ENCODE measurements at places on chromosomes 4 and X.

DNA sequence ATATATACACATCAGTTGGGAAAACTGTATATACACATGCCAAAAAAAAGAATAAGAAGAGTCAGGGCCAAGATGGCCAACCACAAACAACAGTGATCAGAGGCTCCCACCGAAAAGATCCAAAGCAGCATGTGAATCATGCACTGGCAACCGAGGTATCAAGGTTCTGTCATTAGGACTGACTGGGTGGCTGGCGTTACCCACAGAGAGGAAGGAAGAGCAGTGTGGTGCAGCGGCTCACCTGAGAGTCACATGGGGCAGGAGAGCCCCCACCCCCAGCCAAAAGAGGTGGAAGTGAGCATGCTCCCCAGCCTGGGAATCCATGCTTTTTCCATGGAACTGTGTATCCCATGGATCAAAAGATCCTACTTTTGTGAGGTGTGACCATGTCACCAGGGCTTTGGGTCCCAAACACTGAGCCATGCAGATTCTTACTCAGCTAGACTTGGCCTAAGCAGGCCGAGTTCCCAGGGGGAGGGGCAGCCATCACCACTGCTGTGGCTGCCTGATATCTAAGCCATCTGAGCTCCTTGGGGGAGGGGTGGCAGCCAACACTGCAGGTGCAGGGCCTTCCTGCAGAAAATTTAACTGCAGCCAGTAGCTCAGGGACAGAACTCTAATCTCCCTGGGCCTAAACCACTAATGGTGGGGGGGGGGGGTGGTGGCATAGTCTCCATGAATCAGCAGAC lies 52.8 kb downstream of the P2RY10 start:
- DNase-seq = no peak

- no peak for DNase-seq
Observed at GRCh38 chr4:104719539-104720230, 225.0 kb upstream of the CXXC4 start.

DNA sequence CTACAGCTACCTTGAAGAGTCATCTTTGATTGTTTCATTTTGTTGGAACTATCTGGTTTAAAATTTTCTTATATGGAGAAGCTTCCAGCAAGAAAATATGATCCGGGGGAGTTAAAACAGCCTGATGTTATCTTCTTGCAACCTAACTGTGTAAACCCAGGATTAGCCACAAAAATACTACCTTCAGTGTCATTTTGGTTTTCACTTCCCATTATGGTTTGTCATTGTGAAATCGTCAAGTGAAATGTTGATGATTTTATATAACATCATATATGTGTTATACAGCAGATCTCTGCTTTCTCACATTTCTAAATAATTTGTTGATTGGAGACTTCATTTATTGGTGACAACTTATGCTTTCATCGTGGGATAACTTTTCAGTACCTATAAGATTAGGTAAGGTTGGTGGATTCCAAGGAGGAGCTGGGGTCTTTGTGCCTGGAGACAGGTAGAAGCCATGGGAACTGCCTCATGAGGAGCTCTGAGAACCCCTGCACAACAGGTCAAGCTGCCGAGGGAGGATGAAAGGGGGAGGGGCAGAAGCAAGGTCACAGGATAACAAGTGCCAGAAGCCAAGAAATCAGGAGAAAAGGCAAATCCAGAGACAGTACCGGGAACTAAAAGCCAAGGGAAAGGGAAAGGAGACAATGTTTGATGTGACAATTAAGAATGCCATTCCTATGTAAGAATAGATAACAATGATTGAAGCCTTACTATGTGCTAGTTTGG lies 7.2 kb downstream of the ARHGAP24 start:
- DNase-seq = no peak

DNA sequence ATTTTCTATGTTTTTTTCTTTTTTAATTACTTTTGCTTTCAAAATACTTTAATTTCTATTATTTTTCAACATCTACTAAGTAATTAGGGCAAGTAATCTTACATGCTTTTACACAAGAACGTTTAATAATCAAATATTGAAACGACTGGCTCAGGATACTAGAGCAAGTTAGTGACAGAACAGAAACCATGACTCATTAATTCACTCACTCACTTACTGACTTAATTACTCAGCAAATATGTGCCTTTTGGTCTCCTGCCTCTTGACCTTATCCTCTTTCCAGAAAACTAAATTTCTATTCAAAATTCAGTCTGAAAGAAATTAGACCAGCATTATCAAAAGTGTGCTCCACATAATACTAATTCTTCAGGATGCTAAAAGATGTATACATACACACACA lies 314.9 kb upstream of the TEX13C start:
- DNase-seq = no peak

GRCh38 chr4:31236020-31236638 lies 516.0 kb downstream of the PCDH7 start:
- no peak for DNase-seq

- no peak for DNase-seq
Observed at GRCh38 chr4:80781431-80781830, 249.1 kb upstream of the BMP3 start.

DNA sequence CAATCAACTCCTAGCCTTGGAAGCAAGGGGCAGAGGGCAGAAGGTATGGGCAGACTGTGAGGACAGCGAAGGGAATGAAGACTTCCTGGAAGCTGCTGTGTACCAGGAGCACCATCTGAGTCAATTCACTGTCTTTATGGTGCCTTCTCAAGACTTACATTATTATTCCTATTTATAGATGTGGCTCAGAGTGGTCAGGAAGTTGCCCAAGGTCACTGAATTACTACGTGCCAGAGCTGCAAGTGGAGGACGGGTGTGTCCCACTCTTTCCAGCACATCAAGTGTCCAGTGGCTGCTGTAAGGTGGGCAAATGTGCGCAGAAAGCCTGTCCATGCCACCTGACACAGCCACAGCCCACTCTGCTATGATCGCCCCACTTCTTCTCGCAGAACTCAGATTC lies 32.0 kb downstream of the SMPX start:
- DNase-seq = no peak

GRCh38 chr4:105357258-105357980 lies 116.4 kb downstream of the PPA2 start:
- no peak for DNase-seq

GRCh38 chrX:49991758-49992157 lies 69.4 kb downstream of the CLCN5 start:
- no peak for DNase-seq

GRCh38 chr4:3291969-3292570 lies 751 bp upstream of the RGS12 start:
- DNase-seq = no peak

DNA sequence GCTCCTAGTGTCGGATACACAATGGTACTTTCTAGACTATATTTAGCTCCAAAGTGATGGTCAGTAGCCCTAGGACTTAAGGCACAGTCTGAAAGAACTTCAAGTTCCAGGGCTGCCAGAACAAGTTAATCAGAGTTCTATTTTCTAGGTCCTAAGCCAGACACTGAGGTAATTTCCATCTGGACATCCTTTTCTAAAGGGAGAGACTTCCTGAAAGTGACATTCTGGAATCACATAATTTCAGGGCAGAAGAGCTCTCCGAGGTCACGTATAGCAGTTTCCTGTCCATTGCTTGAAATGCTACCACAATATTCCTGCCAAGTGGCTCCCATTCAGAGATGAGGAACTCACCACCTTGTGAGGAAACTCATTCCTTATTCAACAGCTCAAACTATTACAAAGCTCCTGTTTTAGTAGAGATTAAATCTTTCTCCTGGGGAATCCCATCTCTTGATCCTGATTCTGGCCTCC lies 117.9 kb downstream of the COL25A1 start:
- DNase-seq = no peak

- no peak for DNase-seq
Observed at GRCh38 chrX:348461-349117, 30.0 kb upstream of the GTPBP6 start.

DNA sequence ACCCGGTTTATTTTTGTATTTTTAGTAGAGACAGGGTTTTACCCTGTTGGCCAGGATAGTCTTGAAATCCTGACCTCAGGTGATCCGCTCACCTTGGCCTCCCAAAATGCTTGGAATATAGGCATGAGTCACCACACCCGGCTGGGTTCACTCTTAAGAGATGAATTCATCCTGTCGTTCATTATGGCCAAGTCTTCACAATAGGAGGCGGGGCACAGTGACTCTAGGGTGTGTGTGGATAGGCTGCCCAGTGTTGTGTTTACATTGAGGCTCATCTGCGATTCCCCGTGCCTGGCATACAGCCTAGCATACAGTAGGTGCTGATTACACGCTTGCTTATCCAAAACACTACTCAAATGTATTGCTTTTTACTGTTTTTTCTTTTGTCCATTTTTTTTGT lies 41.3 kb upstream of the IGFBP7 start:
- no peak for DNase-seq

DNA sequence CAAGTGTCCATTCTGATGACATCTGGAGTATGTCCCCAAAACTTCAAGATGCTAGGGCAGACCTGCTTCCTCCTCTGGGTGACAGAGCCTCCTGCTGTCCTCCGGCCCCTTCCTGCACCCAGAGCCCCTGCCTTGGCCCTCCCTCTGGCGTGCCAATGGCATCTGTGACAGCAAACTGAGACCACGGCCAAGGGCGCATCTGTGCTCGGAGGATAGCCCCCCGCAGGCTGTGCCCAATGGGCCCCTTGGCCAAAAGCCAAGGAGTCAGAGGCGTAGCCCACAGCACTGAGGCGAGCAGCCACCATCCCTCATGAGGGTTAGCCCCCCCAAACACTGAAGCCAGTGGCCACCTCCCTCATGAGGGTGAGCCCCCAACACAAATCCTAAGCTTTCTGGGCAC lies 7.9 kb downstream of the LRPAP1 start:
- no peak for DNase-seq

DNA sequence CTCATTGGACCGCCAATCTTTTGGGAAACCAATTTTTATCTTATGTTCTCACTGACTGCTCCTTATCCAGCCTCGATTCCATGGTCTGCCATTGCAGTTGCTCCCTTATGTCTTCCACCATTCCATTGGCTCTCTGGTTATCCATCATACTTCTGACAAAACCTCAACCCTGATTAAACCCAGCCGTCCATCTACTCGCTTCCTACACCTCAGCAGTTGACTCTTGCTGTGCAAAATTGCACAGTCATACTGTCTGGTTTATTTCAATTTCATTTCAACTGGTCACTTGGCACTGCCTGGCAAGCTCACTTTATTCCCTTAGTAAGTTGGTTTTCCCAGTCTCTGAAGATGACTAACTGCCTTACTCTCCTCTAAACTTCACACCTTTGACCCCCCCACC lies 26.2 kb downstream of the ARL9 start:
- DNase-seq = no peak

DNA sequence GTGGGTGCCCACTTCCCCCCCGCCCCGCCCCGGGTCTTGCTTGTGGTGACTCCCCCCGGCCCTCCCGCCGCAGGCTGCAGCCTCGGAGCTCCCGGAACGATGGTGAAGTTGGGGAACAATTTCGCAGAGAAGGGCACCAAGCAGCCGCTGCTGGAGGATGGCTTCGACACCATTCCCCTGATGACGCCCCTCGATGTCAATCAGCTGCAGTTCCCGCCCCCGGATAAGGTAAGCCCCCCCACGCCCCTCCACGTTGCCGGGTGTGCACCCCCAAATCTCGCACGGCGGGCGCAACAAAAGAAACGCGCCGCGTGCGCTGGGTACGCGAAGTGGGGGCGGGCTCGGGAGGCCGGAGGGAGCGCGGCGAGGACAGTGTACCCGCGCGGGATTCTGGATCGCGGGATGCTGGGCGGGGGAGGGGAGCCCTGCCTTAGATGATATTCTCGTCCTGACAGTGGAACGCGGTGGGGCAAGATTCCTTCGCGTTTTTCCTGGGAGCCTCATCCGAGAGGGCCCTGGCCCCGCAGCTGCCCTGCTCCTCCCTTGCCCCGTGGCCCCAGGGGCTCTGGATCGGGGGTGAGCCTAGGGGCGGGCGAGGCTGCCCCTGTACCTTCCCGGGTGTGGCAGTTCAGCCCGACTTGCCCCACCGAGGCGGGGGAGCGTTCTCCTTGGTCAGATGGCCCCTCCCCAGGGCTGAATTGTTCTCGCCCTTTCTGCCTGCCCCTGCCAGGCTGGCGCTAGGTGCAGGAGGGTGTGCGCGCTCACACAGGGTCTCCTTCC lies 819 bp downstream of the NSG1 start:
- DNase-seq = no peak

DNA sequence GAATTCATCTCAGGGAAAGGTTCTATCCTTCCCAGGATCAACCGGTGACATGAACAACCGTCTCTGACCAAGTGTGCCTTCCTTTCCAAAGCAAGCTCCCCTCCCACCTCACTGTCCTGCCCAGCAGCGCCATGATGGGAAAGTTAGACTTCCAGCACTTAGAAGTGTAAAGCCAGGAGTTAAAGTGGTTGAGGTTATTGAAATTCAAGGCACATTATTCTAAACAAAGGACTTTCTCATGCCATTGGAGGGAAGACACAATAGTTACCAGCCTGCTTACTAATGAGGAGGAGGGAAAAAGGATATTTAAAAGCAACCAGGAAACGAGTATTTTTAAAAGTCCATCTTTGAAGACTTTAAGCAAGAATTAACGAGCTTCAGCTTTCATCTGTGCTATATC lies 96.8 kb downstream of the NSUN7 start:
- no peak for DNase-seq

GRCh38 chrX:39226251-39226650 lies 425.0 kb downstream of the MID1IP1 start:
- DNase-seq = no peak

DNA sequence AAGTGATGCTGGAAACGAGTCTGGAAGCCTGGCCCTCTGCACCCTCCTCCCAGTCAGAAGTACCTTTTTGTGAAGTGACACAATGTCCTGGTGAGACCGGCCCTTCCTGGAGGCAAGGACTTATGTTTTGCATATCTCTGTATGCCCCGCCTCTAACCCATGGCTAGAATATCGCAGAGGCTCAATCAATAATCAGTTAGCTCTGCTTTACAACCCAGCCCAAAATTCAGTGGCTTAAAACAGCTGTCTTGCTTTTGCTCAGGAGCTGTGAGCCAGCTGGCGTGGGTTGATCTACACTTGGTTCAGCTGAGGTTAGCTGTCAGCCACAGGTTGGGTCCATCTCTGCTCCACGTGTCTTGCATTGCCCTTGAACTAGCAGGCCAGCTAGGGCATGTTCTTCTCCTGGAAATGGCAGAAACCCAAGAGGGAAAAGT lies 98.8 kb upstream of the METTL14 start:
- no peak for DNase-seq
